ENCODE measurements at places on chromosomes 13 and 19.

- DNase-seq, result no peak
Observed at GRCh38 chr13:48560657-48561337, 27.9 kb upstream of the RCBTB2 start.

- DNase-seq, result no peak
Observed at GRCh38 chr13:49559006-49559405, 26.4 kb downstream of the RCBTB1 start.

- no peak for DNase-seq
Observed at GRCh38 chr19:29483944-29484581, 41.7 kb upstream of the VSTM2B start.

DNA sequence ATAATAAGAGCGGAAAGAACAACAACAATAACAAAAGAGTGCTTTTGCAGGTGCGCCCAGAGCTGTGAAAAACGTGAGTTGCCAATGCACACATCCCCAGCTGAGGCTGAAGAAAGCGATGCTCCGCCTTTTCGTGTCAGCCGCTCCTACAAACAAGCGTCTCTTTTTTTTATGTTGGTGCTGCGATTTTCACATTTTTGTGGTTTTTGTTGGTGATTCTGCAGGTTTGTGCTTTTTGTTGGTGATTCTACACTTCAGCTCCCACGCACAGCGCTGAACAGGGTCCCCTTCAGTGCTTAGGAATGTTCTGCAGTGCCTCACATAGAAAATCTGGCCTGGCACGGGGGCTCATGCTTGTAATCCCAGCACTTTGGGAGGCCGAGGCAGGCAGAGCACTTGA is 7.3 kb upstream of the SBK3 start:
- no peak for DNase-seq

GRCh38 chr19:30778961-30779715 is 407.0 kb downstream of the ZNF536 start:
- DNase-seq, result no peak

Data from stimulated activated CD8-positive, alpha-beta memory T cell treated with anti-CD3 and anti-CD28 coated beads, Interleukin-4, amount 100 ng/mL, for 4 hours (primary cell).